ENCODE measurements at places on chromosomes 2 and 18.

- DNase-seq, result no peak
Observed at GRCh38 chr2:94872676-94873361, 1.6 kb downstream of the TEKT4 start.

GRCh38 chr2:135096665-135097446, 44.8 kb downstream of the RAB3GAP1 start:
- no peak for DNase-seq

DNA sequence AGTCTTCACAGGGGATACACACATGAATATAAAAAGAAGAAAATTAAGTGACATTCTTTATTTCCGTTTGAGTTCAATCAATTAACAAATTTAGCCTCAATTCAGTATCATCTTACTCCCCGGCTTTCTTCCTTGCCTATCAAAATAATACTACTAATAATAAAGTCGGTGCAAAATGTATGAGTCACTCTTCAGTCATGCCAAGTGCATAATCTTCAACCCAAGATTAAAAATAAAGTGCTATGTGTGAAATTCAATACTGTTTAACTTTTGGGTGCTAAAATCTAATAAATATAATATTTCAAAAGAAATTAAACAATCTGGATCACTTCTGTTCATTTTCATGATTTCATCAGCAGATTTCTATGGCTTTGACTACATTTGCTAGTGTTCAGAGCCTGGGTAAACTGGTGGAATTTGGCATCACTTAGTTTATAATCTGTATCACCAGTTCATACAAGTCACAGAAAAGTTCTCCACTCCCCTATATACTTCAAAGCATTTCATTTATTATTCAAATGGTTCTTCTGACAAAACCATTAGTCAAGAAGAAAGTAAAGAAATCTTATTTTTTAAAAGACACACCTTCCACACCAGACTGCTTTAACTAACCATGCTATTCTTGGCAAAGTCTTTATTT, 183.6 kb downstream of the THADA start:
- no peak for DNase-seq

GRCh38 chr2:63701406-63701805, 112.6 kb downstream of the MDH1 start:
- no peak for DNase-seq

GRCh38 chr2:218811382-218811781, 20.2 kb downstream of the PRKAG3 start:
- no peak for DNase-seq

- DNase-seq, result no peak
Observed at GRCh38 chr2:127063701-127064590, 43.0 kb downstream of the BIN1 start.
